GM13976 (cell line): ENCODE measurements at places on chromosomes 2 and 18.

GRCh38 chr2:74464406-74464805, 776 bp downstream of the MOGS start:
- DNase-seq = no peak

- DNase-seq = no peak
Measured at GRCh38 chr2:105929516-105929915, 184.8 kb downstream of the NCK2 start.

- peak; percentile 70 for DNase-seq
Measured at GRCh38 chr2:219001577-219002394, 8.6 kb upstream of the CRYBA2 start.

DNA sequence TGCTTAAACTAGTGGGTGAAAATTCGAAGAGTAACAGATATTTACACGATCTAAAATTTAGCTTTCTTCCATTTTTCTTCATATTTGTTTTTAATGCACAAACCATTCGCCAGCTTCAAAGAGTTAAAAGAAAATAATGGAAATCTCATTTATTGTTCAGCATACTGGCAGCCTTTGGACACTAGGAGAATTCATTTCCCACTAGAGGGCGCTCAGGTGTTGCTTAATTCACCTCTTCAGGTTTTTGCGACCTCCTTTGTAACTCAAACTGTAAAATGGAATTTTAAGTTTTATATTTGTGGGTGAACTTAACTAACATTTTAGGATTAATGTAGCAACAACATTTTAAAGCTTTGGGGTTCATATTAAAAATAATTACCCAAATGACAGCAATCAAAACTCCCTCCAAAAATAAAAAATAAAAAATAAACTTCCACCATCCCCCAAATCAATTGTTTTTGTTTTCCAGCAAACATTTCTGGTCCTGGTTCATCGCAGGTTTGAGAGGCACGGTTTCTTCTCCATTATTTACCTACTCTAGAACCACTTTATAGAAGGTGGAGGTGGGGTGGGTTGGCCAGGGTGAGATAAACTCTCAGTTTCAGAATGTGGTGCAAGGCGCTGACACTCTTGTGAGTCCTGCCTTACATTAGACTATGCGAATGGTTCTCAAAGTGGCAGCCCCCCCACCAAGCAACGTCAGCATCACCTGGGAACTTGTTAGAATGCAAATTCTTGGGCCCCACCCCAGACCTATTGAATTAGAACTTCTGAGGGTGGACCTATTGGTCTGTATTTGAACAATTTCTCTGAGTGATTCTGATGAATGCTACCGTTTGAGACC, 24.7 kb upstream of the PNPT1 start:
- peak; percentile 58 for DNase-seq

- no peak for DNase-seq
Measured at GRCh38 chr2:222017252-222017850, 281.4 kb downstream of the PAX3 start.

DNA sequence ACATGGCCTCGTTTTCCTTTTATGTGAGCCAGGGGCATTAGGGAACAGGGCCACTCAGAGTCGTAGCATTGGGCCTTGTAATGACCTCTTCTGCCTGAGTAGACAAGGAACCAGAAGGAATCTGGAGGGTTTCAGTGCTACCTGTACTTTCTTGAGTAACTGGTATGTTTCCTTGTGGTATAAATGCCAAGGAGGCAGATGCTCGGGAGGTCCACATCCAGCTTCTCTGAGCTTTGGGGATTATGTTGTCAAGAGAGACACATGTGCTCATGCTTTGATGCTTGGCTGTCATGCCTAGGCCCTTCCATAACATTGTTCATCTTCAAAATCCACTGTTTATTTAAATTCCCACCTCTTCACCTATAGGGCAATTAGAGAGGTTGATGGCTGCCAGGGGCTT, 26.3 kb downstream of the FOSL2 start:
- DNase-seq = no peak

GRCh38 chr2:215530191-215530968, 94.5 kb upstream of the FN1 start:
- no peak for DNase-seq

- DNase-seq = no peak
Measured at GRCh38 chr2:220276741-220277444, 649.5 kb downstream of the SLC4A3 start.

DNA sequence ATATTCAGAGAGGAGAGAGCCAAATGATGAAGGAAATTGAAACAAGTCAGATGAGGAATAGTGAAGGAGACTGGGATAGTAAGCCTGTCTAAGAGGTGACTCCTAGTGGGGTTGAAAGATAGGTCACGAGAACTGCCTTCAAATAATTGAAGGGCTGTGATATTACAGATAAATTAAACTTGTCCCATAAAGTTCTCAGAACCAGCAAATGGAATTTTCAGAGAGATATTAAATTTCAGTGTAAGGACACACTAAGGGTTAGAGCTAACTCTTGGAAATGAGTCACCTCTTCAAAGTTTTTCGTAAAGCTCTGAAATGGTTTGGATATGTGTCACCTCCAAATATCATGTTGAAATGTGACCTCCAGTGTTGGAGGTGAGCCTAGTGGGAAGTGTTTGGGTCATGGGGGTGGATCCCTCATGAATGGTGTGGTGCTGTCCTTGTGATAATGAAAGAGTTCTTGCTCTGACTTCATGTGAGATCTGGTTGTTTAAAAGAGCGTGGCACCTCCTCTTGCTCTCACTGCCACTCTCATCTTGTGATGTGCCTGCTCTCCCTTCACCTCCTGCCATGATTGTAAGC, 87.3 kb downstream of the BABAM2 start:
- no peak for DNase-seq

GRCh38 chr2:40440835-40441234, 11.1 kb downstream of the SLC8A1 start:
- no peak for DNase-seq

DNA sequence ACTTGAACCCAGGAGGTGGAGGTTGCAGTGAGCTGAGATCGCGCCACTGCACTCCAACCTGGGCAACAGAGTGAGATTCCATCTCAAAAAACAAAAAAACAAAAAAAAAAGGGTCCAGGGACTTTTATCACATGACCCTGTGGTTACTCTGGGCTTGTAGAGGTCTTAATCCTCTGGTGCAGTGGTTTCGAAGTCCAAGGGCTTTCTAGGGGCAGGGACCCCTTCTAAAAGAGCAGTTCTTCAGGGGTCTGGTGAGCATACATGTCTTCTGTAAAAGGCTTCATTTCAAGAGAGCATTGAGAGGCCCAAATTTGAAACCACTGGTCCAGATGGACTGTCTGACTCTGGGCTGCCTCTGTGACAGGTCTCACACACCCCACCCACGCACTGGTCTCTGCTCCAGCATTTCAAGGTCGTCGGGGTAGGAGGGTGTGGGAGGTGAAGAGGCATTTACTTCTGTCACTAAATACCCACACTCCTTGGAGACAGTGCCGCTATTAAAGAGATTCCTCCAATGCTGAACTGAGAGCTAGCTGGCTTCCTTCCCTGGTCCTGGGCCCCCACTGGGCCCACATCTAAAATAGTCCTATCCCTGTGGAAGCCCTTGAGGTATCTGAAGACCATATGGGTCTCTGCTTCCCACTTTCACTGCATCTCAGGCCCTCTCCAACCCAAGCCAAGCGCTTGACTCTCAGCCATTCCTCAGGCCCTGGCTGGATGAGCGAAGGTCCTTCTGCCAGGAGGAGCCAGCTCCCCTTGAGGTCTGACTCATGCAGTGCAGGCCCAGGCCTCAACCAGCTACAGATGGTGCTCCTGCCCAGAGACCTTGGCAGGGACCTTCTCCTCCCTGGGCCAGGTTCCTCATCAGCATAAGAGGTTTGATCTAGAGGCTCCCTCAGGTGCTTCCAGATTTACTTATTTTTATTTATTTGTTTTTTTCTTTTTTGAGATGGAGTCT, 44.8 kb downstream of the PAX8 start:
- no peak for DNase-seq

DNA sequence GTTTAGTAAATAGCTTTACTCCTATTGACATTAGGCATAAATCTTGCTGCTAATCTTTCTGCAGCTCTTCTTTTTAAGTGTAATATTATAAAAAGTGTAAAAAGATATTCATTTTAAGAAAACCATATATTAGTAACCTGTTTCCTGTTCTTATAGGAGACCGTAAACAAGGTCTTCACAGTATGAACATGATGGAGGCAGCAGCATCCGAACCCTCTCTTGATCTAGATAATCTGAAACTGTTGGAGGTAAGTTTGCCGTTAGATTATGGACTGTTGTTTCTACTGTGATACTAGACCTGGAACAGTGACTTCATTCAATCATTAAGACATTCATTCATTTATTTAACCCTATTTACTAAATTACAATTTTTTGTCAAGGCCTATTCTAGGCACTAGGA, 120.0 kb upstream of the FAM117B start:
- no peak for DNase-seq

- DNase-seq = peak; percentile 92
Measured at GRCh38 chr2:9799729-9800632, 43.3 kb upstream of the TAF1B start.

- no peak for DNase-seq
Measured at GRCh38 chr18:71040161-71040560, 751.3 kb downstream of the SOCS6 start.

DNA sequence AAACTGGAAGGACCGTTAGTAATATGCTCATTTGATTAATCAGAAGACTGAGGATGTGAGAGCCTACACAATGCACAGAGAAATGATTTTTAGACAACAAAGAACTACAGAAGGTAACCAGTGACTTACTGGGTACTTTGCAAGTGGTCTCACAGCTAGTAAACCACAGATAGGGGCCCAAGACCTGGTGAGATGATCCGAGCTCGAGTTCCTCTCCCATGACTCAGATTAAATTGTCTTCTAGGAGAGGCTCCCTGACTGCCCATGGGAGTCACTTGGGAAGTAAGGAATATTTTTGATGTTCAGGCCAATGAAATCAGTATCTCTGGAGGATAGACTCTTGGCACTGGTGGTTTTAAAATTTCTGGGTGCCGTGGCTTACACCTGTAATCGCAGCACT, 220.2 kb downstream of the CLIP4 start:
- DNase-seq = no peak

- DNase-seq = no peak
Measured at GRCh38 chr2:60677356-60677755, 78.7 kb upstream of the PAPOLG start.

- DNase-seq = peak; percentile 53
Measured at GRCh38 chr2:237026981-237027711, 58.5 kb upstream of the COPS8 start.

GRCh38 chr2:25497918-25498407, 156.2 kb upstream of the DNMT3A start:
- peak; percentile 57 for DNase-seq

- no peak for DNase-seq
Measured at GRCh38 chr2:120464448-120464931, 118.6 kb downstream of the INHBB start.

GRCh38 chr2:128026448-128027277, 1.2 kb downstream of the SAP130 start:
- DNase-seq = no peak

GRCh38 chr2:169091761-169092519, 22.6 kb downstream of the DHRS9 start:
- DNase-seq = no peak

GRCh38 chr2:226585130-226585561, 214.5 kb downstream of the IRS1 start:
- DNase-seq = no peak

DNA sequence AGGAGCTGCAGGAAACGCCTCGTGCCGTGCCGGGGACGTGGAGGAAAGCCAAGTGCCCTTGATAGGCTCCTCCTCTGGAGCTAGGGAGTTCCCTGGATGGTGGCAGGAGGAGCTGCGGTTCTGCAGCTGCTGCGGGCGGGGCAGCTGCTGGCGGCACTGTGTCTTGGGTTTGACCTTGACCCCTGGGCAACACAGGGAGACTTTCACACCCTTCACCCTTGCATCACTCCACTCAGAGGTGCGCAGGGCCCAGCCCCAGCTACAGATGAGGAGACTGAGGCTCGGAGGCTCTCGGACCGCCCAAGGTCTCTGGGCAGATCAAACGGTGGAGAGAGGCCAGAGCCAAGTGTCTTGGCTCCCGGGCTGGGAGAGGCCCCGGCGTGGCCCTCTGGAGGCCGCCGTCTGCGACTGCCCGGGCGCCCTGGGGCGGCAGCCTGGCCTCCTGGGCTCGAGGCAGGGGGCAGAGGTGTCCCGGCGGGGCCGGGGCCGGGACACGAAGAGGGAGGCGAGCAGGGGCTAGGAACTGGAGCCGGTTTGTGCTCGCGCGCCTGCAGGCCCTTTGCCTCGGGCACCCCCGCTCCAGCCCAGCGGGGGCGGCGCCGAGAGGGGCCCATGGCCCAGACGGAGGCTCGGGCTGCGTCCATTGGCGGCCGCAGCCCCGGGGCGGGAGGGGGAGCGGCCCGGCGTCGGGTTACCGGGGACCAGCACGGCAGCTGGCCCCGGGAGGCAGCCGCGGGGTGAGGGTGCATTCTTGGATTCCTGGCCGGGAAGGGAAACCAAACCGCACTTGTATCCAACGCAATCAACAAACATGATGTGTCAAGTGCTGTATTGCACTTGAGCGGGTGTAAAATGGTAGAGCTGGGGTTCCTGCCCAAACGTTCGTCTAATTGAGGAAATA, 129.6 kb upstream of the SLC1A4 start:
- DNase-seq = peak; percentile 89

GRCh38 chr2:168495524-168495923, 39.5 kb downstream of the CERS6 start:
- peak; percentile 32 for DNase-seq

DNA sequence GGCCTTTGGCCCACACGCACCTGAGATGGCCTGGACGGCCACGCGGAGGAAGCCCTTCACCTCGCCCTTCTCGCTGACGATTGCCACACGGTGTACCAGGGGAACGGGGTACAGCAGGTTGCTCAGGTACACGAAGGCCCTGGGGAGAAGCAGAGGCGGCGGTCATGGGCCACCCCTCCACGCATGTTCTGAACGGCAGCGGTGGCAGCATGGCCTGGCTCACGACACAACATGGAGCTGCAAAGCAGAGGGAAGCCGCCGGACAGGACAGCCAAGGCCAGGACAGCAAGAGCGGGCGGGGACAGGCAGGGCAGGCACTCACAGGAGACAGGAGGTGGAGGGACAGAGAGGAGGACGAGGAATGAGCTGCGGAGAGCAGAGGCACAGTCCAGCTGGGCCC, 58.7 kb downstream of the AQP12A start:
- no peak for DNase-seq

GRCh38 chr2:112542984-112543661, 858 bp downstream of the POLR1B start:
- DNase-seq = peak; percentile 33

DNA sequence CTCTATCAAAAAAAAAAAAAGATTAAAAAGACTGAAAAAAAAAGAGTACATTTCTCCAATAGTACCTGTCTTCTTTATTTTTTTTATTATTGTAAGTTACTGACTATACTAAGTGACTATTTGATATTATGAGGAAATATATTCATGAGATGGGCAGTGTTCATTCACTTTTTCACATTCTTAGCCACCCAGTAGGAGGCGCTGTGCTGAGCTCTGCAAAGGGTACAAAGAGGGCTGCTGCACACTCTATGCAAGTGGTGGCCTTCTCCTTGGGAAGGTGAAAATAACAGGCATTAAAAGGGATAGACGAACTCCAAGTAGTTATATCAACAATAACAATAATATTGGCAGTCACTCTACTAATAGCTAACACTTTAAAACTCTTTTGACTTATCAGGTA, 1034.9 kb upstream of the FANCL start:
- no peak for DNase-seq
